AG20443 (cell line): ENCODE measurements at places on chromosomes 3 and 15.

GRCh38 chr15:70535071-70535954 lies 228.0 kb downstream of the UACA start:
- no peak for DNase-seq

GRCh38 chr15:72319985-72320671 lies at the start of gene CELF6:
CELF6 (minus strand) TSS chr15:72320157; CDS start chr15:72319874, 283 bp downstream.
- DNase-seq = peak; percentile 90

- DNase-seq = no peak
These were observed 45.3 kb upstream of the VILL start for GRCh38 chr3:37945156-37945806.

- no peak for DNase-seq
These were observed 14.9 kb downstream of the UBE2E2 start for GRCh38 chr3:23217872-23218554.

DNA sequence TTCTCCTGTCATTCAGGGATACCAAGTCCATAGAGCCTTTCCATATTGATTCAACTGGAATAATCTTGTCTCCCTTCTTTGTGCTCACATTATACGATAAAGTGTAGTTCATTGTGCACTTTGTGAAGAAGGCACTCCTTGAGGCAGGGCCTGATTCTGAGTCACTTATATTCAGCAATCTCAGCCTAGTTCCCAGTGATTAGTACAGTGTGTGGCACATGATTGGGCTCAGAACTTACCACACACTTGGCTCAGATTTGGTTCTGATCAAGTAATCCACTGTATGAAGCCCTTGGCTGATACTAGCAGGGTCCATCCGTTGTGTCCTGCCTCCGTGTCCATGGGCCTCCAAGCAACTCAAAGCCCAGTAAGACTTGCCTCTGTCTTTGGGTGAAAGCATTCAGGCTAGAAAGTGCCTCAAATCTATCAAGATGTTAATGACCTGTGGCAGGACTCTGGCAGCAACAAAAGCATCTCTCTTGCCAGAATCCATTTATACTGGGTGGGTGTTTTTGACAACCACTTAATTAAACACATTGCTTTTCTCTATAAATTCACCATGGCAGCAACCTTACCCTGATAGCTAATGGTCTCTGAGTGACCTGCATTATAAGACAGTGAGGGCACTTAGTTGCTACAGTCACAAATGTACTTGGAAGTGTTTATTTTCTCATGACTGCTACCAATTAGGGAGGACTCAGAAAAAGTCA lies 51.3 kb downstream of the TPRG1 start:
- no peak for DNase-seq

- DNase-seq = peak; percentile 35
These were observed 249.9 kb downstream of the ROBO1 start for GRCh38 chr3:79517766-79518413.

DNA sequence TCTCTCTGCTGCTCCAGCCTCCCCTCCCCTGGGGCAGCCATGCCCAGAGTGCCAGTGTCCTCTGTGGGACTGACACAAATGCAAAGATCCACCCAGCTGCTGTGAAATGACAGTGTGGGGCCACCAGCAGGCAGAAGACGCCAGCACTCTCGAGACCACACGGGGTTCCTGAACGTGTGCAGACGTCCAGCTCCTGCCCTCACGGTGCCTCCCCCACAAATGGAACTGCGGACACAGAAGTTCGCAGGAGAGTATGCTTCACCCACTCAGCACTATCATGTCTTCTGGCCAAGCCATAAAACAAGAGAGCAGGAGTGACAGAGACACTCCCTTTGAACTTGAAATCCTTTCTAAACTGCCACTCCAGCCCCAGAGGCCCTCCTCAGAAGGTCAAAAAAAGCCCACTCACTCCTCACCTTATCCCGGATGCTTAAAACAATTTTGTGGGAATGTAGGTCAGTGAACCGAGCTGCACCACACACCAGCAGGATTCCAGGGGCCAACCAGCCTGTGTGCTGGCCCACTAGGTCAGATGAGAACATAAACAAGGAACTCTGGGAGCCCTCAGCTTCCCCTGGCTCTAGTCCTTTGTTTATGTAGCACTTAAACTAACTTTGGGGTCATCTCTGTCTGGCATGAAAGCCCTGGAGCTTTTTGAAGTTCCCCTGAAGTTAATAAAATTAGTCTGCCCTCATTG lies 112.6 kb downstream of the DNAJB8 start:
- no peak for DNase-seq

GRCh38 chr15:74044267-74045110 lies 37.9 kb downstream of the GOLGA6A start:
- no peak for DNase-seq

GRCh38 chr3:46091046-46091445 lies 63.8 kb upstream of the XCR1 start:
- DNase-seq = no peak

DNA sequence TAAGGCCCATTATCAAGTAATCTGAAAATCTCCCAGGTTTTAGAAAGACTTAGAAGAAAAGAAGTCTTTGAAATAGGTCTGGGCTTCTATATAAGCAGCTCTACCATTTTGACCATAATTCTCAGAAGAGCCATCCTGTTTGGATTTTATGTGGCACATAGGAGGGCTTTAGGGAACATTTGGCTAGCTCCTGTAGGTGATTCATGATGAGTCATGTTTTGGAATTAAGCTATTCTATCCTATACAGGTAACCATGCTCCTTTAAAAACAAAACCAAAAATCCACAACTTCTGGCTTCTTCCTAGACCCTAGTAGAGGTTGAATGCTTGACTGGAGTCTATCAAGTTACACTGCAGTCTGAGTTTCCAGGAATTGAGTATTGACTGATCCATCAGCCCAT lies 8.9 kb downstream of the SST start:
- DNase-seq = no peak

- no peak for DNase-seq
These were observed 24.3 kb downstream of the CD200R1L start for GRCh38 chr3:112822064-112823055.

GRCh38 chr15:75945953-75946352 lies 42.3 kb downstream of the FBXO22 start:
- DNase-seq = no peak

DNA sequence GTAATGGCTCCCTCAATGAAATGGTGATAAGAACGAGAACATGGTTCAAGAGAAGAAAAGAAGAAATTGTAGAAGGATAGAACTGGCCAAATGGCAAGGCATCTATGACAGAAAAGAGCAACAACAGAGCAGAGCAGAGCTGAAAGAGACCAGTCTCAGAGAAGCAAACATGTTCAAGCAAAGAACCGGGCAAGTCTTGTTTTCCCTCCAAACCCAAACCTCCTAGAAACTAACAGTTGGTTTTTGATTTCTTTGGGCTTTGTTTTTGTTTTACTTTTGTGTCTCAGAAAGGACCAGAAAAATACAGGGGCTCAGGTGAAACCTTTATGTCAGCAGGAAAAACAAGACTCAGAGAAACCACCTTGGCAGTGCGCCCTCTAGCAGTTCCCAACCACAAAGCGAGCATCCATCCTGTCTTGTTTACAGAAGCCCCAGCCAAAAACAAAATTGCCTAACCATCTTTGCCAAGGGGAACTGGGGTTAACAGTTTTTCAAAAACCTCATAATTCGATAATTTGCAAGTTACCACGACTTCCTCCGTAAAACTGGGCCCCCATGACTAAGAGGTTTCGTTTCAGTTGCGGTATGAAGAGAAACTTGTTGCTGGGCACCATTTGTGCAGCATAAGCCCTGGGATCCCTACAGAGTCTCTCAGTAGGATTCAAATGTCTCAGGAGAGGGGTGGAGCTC lies 159.2 kb upstream of the SLC24A5 start:
- DNase-seq = no peak

GRCh38 chr15:90309020-90309419 lies 43.1 kb upstream of the ZNF774 start:
- no peak for DNase-seq

DNA sequence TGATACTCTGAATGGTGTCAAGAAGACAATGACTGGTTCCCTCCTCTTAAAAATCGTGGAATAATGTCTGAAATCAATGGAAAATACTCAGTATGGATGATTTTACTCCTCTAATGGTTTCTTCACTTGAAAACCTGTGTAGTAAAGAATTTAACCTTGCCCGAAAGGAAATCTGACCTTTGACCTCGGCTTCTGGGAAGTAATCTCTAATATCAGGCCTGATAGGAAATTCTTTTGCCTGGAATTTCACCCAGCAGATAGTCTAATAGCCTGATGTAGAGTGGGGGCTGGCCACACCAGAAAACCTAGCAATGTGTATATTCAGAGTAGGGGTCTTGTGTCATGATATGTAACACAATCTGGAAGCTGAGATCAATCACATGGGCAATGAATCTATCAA lies 91.5 kb upstream of the GOLIM4 start:
- no peak for DNase-seq

GRCh38 chr15:89226359-89227221 lies 5.2 kb upstream of the RLBP1 start:
- DNase-seq = no peak

GRCh38 chr3:45188719-45189659 lies 37.1 kb downstream of the TMEM158 start:
- no peak for DNase-seq

GRCh38 chr3:110925798-110926197 lies 145.8 kb upstream of the NECTIN3 start:
- no peak for DNase-seq

DNA sequence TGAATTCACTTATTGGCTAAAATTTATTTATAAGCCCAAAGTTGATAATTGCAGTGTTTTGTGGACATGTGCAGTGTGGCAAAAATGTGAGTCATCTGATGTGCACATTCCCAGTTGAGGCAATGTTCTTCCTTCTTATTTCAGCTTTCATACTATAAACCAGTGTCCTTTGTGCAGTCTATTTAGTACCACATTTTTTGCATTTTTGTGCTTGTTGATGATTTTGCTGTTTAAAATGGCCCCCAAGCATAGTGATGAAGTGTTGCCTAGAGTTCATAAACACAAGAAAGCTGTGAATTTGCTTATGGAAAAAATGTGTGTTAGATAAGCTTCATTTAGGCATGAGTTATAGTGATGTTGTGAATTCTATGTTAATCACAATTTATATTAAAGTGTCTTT lies 19.4 kb upstream of the IL20RB start:
- DNase-seq = peak; percentile 51

DNA sequence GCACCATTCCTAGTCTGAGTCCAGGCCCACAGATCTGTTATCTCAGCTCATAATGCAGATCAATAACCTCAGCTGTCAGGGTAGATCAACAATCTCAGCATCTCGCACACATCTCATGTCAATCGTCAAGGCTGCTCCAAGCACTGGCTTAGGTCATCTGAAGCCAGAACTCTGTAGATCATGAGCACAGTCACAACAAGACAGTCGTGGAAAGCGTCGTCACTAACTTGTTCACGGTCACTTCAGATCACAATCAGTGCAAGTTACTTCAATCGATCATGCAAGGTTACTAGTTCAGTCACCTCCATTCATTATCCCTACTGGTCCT lies 71.8 kb downstream of the RBPMS2 start:
- no peak for DNase-seq

DNA sequence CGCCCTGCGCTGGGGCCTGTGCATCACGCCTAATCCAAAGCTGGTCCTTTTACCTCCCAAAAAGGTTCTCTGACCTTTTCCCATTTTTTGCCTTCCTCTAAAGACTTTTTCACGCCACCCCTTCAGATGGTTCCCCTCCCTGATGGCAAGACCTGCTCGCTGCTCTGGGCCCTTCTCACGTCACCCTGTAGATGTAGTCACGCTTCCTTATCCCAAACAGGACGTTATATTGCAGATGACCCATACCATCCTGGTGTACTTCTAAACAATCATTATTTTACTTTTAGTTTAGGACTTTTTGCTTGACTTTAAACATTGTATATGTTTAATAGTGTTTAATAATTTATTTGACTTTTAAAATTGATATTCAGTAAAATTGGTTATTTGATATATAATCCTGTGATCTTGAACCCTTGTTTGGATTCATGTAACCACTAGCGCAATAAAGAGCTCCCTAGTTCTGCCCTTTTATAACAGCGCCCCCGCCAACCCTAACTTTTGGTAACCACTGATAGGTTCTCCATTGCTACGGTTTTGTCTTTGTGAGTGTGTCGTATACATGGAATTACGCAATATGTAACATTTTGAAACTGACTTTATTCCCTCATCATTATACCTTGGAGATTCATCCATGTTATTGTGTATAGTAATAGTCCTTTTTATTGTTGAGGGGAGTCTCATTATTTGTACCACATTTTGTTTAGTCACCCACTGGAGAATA lies 159.0 kb upstream of the CHRNA7 start:
- no peak for DNase-seq

- DNase-seq = no peak
These were observed 67.8 kb downstream of the SLCO3A1 start for GRCh38 chr15:91921188-91921842.

- DNase-seq = no peak
These were observed 159.3 kb upstream of the PRICKLE2 start for GRCh38 chr3:64384561-64384960.

DNA sequence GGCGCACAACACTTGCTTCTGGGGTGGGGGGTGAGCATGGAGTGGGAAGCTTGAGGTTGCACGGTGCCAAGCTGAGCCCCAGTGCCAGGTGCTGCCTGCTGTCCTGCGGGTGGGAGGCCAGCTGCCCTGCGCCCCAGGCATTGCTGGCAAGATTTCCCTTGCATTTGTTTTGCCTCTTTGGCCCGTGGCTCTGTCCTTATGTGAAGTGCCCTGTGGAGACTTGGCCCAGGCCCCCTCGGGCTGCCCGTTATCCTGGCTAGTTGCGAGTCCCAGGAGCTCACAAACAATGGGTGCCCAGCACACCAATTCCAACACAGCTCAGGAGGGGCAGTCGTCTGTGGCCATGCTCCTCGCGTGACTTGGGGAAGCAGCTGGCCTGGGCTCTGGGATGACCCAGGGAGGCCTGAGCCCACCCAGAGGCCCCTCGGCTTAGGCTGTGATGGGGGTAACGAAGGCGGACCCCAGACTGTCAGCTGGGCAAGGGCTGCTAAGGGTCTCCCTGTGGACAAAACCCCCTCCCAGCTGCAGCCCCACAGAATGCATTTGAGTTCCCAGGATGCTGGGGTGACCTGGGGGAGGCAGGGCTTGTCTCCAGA lies 5.9 kb downstream of the C3orf22 start:
- DNase-seq = peak; percentile 5

DNA sequence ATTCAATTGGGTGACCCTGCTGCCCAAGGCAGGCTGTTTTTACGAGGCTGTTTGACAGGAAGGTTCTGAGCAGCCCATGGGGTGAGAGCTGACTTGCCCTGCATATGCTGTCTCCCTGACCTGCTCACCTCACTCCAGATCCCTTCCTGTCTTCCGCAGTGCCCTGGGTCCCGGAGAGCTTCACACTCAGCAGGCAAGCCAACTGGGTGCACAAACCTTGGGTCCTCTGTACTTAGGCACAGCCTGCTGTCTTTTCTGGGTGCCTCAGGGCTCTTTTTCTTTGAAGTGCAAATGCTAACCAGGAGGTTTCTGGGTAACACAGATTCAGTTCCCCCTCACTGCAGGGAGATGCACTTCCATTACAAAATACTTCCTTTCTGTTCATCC lies 32.8 kb downstream of the ZXDC start:
- DNase-seq = no peak

- no peak for DNase-seq
These were observed 253.9 kb downstream of the EDEM1 start for GRCh38 chr3:5441401-5441800.

GRCh38 chr15:57321485-57321884 lies 54.8 kb upstream of the CGNL1 start:
- DNase-seq = no peak
